ENCODE measurements at places on chromosomes 5 and 9.

- no peak for DNase-seq
Observed at GRCh38 chr9:134206311-134207300, 42.2 kb upstream of the RNU6ATAC start.

- DNase-seq = no peak
Observed at GRCh38 chr5:161286066-161286655, 260.4 kb downstream of the GABRB2 start.

GRCh38 chr5:72474046-72474500 is 33.1 kb downstream of the ZNF366 start:
- no peak for DNase-seq

DNA sequence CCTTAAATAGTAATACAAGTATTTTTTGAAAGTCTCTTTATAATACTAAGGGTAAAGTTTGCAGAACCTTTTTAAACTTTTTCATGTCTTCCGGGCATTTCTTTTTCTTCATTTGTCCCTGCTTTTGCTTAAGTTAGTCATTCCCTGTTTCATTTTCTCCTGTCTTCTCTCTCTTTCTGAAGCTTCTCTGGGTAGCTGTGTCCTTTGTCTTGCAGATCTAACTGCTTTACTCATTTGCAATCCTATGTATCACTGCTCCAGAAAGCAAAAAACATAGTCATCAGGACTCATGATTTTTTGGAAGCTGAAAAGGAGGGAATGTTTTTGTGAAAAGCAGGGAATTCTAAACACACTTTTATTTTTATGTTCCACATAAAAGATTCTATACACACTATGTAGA is 301.7 kb downstream of the MRPS30 start:
- DNase-seq = no peak

- DNase-seq = no peak
Observed at GRCh38 chr9:26524267-26524666, 368.3 kb downstream of the CAAP1 start.

DNA sequence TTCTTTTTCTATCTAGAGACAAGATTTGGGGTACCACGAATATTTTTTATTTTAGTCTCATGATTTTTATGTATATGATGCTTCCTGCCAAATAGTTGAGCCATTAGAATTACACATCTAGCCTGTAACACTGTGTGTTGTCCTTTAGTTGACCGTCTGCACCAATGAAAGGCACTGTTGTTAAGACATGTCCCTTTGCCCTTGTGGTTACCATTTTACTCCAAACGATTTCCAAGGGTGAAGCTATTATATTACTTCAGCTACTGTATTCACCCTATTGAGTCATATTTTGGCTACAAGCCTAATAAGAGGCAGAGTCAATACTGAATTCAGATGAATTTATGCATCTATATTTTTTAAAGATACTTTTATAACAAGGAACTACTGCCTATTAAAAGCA is 207.6 kb downstream of the CETN3 start:
- no peak for DNase-seq

- DNase-seq = no peak
Observed at GRCh38 chr5:160616712-160617497, 195.2 kb downstream of the PTTG1 start.

GRCh38 chr9:20570756-20571155 is 51.5 kb downstream of the MLLT3 start:
- DNase-seq = no peak

DNA sequence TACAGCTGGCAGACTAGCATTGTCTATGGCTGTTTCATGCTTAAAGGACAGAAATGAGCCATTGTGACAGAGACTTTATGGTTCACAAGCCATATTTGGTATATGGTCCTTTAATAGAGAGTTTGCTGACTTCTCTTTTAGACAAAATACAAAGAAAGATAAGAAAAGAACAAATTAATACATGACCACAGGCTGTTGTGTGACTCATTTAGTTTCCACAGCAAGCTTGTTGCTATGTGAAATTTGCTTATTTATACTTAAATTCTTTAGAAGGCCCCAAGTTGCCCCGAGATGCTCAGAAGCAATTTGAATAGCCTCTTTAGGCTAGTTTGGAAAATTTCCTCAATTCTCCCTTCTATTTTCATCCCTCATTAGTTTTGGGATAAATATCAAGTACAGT is 315.3 kb upstream of the RPS23 start:
- no peak for DNase-seq

GRCh38 chr5:55510523-55510880 is 24.3 kb downstream of the PLPP1 start:
- no peak for DNase-seq

- no peak for DNase-seq
Observed at GRCh38 chr5:148070621-148071020, 6.8 kb downstream of the SPINK5 start.

- DNase-seq = no peak
Observed at GRCh38 chr5:164097749-164098148, 592.3 kb downstream of the MAT2B start.

DNA sequence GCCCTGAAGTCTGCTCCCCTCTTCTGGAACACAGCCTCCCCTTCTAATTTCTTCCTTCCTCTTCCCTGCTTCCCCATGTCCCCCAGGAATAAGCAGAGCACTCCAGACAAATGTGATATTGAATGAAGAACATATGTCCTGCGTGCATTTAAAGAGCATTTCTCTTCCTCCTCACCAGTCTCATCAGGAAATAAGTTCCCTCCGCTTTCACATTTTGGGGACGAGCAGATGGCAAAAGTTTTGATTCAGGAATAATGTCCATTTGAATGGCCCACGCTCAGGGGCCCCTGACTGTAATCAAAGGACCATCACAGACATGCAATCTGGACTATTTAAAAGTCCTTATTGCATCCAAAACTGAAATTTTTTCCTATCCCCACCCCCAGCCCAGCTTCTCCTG is 316.1 kb downstream of the CDK5RAP2 start:
- DNase-seq = no peak

DNA sequence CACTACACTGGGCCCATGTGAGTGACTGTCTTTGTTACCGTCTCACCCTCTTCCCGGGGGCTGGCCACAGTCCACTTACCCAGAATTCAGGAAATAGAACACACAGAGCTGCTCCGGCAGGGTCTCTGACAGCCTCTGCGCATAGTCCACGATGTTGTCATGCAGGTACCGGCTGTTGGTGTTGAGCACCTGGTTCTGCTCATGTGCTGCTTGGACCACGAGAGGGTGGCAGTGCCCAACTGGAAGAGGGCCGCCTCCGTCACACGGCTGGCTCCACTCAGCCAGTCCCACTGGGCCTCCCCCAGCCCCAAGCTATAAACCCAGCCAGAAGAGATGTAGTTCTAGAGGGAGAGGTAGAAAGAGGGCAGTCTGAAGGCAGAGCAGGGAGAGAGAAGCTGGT is 2.7 kb downstream of the PHYKPL start:
- no peak for DNase-seq

- no peak for DNase-seq
Observed at GRCh38 chr9:127930231-127931091, at the start of gene PIP5KL1. TSS of gene PIP5KL1 (minus strand) at chr9:127930777. CDS start at chr9:127930752, 25 bp downstream.

- no peak for DNase-seq
Observed at GRCh38 chr5:5979761-5980537, 398.4 kb downstream of the MED10 start.

DNA sequence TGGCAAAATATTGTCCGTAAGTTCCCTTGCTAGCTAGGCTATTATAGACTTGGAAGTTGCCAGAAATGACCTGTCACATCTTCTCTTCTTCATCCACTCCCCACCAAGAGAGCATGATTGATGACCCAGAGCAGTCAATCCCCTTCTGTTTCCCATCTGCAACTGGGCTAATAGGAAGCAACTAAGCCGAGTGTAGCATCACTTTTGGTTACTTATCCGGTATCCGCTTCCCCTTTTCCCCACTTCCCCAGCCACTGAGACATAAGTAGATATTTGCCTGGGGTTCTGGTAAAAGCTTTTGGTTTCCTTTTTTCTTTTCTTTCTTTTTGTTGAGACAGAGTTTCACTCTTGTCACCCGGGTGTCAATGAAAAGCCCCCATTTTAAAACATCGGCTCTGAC is 29.4 kb upstream of the LIFR start:
- no peak for DNase-seq

GRCh38 chr5:119288379-119289033 is 67.3 kb upstream of the TNFAIP8 start:
- DNase-seq = no peak

GRCh38 chr9:89701221-89701798 is 96.5 kb downstream of the GADD45G start:
- peak; percentile 9 for DNase-seq

GRCh38 chr5:171477666-171478065 is 58.2 kb downstream of the FGF18 start:
- no peak for DNase-seq

DNA sequence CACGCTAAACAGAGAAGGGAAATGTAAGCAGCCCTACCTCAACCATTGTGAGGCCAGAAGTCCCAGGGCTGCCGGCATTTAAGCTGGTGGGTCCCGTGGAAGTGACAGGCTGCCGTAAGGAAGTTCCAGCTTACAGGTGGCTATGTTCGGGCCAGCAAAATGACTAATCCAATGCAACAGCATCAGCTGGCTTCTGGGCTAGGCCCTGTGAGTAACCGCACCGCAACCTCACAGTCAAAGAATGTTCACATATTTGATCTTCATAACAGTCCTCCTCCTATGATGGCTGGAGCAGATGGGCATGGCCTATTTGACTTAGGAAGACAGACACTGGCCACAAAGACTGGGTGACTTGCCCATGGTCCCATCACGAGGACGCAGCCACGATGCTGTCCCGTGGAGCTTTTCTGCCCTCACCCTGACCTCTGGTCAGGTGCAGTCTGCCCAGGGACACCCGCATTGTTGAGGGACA is 88.2 kb downstream of the LIFR start:
- no peak for DNase-seq

- DNase-seq = no peak
Observed at GRCh38 chr9:1726993-1727759, 288.0 kb upstream of the SMARCA2 start.

DNA sequence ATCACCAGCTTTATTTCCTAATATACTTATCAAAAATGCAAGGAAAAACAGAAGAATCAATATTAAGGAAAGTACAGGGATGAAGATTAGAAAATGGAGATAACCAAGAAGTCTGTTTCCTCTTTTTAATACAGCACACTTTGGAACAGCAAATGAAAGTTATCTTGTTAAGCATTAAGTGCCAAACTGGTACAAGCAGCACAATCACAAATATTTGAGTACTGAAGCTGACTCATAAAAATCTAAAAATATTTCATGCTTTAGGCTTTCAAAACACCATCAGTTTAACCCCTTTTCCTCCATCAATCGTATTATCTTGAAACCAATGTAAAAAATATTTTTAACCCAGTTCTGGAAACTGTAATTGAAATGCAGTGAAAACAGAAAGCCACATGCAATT is 2.7 kb downstream of the FBXW11 start:
- DNase-seq = no peak

- no peak for DNase-seq
Observed at GRCh38 chr9:135506327-135507103, 6.0 kb downstream of the MRPS2 start.

DNA sequence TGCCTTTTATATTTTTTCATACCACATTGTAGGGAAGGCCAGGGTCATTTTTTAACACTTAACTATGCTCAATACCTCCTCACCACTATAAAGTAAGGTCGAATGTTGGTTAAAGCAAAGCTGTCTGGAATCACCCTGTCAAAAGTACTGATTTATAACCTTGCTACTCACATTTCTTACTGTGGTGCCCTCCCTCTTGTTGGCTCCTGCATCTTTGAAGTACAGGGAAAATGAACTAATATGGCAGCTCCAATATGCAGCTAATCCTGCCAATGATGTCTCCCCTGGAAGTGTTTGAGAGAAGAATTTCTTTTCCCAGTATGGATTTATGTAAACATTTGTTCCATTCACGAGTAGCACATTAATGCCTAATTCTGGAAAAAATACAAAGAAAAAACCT is 108.4 kb upstream of the RPS23 start:
- DNase-seq = no peak

DNA sequence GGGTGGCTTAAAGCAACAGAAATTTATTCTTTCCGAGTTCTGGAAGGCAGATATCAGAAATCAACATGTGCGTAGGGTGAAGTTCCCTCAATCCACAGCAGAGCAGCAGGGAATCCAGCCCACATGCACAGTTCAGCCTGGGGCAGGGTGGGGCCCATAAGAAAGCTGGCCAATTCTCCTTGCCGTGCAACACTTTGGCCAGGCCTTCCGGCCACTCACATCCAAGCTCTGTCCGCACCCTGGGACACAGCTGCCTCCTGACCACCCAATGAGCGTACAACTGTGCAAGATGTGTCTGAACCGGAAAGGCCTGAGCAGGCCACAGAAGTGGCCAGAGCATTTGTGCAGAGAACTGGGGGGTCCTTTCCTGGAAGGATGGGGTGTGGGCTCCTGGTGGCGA is 274.9 kb downstream of the GADD45G start:
- no peak for DNase-seq

GRCh38 chr5:75608870-75609269 is 2.4 kb upstream of the ANKDD1B start:
- no peak for DNase-seq

GRCh38 chr5:168128557-168128956 is 162.9 kb upstream of the WWC1 start:
- no peak for DNase-seq

- no peak for DNase-seq
Observed at GRCh38 chr5:127909066-127909465, 174.5 kb upstream of the SLC12A2 start.

GRCh38 chr9:127514468-127514867 is 63.2 kb downstream of the LRSAM1 start:
- DNase-seq = no peak

DNA sequence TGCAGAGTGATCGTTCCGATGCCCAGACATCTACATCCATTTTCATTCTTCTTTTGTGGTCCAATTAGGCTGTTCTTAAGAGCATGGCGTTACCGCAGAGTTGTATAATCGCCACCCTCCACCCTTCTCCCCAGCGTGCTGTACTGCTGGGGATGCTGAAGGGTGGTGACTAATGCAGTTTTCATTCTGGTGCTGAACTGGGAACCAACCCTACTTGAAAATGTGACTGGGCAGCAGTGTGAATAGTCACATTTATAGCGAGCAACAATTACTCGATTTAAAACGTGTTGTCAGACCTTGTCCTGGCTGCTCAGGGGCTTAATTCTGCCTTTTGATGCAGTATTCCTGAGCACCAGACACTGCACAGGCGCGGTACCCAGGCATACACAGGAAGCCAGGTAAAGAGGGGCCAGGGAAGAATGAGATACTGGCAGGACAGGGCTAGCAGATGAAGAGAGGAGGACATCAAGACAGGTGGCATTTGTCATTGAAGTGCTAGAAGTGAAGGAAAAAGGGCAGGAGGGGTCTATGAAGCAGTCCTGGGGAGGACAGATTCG is 719 bp upstream of the ISCA1 start:
- no peak for DNase-seq

- DNase-seq = no peak
Observed at GRCh38 chr5:98784411-98784810, 10.9 kb downstream of the RGMB start.

- no peak for DNase-seq
Observed at GRCh38 chr9:76359766-76360165, 34.5 kb downstream of the RFK start.

- no peak for DNase-seq
Observed at GRCh38 chr9:124238546-124239140, 19.1 kb upstream of the NEK6 start.

DNA sequence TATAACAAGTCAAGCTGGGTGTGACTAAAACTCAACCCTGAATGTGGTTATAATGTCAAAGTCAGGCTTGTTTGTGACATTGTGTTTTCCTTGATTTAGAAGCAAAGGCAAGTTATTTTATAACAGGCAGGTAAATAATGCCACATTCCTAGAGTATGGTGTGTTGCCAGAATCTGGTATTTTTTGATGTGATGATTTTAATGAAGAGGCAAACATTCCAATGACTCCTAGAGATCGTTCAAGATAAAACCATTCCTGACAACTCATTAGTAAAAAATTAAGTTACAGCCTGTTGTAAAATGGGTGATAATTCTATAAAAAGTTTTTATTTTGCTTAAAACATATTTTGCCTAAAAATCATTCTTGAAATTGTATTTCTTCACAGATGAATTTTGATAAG is 60.0 kb downstream of the RAB14 start:
- DNase-seq = no peak

Data from stimulated activated CD8-positive, alpha-beta memory T cell treated with anti-CD3 and anti-CD28 coated beads, Interleukin-4, amount 100 ng/mL, for 1 hour (primary cell).